ENCODE measurements at places on chromosomes 1 and 21.

DNA sequence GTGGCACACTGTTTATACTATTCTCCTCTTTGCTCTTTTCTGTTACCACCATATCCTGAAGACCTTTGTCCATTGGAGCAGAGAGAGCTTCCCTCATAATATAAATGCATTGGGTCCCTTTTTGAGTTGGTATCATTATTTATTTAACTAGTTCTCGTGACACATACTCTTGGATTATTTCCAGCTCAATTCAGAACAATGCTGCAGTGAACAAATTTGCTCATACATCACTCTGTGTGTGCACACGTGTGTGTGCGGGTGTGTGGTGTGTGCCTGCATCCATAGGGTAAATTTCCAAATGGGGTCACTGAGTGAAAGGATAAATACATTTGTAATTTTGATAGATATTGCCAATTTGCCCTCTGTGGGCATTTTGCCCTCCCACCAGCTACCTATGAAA lies 5.8 kb downstream of the PLA2G2A start:
- no peak for DNase-seq

DNA sequence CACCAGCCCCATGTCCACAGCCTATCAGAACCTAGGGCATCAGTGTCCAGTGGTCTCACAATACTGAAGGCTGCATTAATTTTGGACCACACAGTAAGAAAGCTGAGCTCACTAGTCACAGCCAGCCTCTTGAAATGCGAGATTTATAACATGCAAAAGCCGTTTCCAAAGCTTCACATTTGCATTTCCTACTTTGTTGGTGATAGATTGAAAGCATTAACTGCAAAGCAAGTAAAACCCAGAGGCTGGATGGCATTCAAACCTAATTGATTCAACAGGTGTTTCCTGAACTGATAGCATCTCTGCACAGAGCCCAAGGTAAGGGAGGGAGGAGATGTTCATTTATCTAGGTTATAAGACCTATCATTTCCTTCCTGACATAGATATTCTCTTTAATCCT lies 410.1 kb downstream of the OMA1 start:
- DNase-seq: no peak

- DNase-seq: no peak
Observed at GRCh38 chr1:186976700-186977099, 148.0 kb downstream of the PLA2G4A start.

GRCh38 chr1:59290193-59290949 lies 6.5 kb upstream of the FGGY start:
- no peak for DNase-seq

DNA sequence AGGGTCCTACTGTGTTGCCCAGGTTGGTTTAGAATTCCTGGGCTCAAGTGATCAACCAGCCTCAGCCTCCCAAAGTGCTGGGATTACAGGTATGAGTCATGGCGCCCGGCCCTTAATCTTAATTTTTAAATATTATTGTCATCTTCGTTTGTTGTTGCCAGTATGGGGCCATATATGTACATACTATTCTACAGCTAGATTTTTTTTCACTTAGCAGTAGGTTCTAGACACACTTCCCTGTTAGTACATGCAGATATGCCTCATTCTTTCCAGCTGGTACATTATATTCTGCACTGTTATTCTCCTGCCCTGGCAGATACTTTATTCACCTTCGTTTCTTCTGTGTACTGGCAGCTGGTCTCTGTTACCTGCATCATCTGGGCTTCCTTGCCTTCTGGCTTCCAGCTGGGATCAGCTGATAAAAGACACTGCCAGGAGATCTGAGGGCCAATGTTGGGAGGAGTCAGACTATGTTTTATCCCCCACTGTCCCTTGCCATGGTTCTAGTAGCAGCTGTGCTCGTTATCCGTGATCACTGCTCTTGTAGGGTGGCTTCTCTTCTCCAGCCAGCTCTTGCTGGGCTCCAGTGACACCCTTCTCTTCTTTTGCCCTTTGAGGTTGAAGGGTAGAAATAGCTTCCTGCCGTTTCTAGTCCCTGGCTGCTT lies 24.7 kb downstream of the ST3GAL3 start:
- DNase-seq: no peak

GRCh38 chr21:28632755-28633408 lies 359.8 kb downstream of the LTN1 start:
- no peak for DNase-seq

- DNase-seq: no peak
Observed at GRCh38 chr21:26925636-26926035, 41.3 kb downstream of the ADAMTS5 start.
